ENCODE measurements at places on chromosomes 11 and 22. TPM values are rescaled to one million over a fixed set of nuclear protein-coding genes. Genes with fewer than 3 reads are reported as not detected.

The ZDHHC5 gene
- total RNA-seq = 42.3 TPM

The CRYBB2 gene
- not detected for total RNA-seq

The LRRC32 gene
- 8.1 TPM for total RNA-seq

The OLFML1 gene
- 2.0 TPM for total RNA-seq

The BTG4 gene
- total RNA-seq = not detected
